ENCODE measurements at places on chromosomes 1 and 21.
A peak's percentile ranks its signal among the peaks of the same experiment; 100 is the strongest.

GRCh38 chr1:151976858-151977257, 16.8 kb downstream of the S100A10 start:
- no peak for DNase-seq

GRCh38 chr1:62285984-62286785, 33.0 kb downstream of the KANK4 start:
- peak; percentile 64 for DNase-seq

GRCh38 chr1:116817582-116818064, 63.4 kb downstream of the CD2 start:
- peak; percentile 33 for DNase-seq

DNA sequence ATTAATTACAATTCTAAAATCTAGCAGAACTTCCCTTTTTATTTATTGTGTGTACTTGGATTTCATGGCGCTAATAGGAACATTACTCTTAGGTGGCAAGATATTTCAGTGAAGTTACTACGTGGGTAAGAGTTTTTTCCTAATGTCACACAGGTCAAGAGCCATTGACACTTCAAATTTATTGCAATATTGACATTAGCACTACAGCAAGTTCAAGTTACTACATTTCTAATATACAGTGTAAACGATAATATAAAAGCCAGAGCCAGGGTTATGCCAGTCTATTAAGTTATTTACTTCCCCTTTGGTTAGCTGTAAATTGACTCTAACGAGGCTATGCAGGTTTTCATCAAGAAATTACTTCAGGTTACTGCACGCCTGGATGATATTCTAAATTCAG, 29.7 kb downstream of the CHODL start:
- DNase-seq: no peak

DNA sequence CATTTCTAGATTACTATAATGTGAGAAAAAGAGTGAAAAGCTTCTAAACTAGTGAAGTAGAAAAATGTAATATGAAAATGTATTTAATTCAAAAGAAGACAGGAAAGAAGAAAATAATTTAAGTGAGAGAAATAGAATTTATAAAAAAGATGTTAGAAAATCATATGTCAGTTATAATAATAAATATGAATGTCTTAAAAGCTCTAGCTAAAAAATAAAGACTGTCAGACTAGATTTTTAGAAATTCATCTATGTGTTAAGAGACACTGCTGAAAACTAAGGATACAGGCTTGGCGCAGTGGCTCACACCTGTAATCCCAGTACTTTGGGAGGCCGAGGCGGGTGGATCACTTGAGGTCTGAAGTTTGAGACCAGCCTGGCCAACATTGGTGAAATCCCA, 37.3 kb upstream of the VANGL1 start:
- no peak for DNase-seq

- no peak for DNase-seq
Observed at GRCh38 chr1:53819387-53819786, 18.7 kb downstream of the NDC1 start.

DNA sequence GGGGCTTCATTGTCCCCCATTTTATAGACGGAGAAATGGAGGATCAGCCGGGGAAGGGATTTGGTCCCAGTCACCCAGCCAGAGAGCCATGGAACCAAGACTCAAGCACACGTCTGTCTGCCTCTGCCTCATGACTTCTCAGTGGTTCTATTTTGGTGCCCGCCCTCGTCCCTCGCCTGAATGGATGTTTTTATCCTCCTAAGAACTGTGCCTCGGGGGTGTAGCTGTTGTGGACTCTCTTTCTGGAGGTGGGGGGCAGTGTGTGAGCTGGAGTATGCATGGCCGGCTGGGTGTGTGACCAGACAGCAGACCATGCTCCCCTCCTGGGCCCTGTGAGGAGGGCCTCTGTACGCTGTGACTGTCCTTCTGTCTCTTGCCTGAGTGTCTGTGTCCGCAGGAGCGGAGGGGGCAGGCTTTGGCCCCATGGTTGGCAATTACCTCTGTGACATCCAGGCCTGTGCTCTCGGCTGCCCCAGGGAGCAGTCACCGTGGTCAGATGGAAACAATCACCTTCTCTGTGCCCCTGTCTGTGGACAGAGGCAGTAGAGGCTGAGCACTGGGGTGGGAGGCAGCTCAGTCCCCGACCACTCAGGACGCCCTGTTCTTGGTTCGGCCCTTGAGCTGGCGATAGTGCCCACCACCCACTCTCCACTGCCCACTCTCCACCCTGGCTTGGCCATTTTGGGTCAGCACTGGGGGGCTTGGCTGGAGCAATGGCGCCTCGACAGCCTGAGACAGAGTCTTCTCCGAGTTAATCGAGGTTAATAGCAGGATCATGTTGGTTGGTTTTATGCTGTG, 20.4 kb downstream of the WNT4 start:
- no peak for DNase-seq

DNA sequence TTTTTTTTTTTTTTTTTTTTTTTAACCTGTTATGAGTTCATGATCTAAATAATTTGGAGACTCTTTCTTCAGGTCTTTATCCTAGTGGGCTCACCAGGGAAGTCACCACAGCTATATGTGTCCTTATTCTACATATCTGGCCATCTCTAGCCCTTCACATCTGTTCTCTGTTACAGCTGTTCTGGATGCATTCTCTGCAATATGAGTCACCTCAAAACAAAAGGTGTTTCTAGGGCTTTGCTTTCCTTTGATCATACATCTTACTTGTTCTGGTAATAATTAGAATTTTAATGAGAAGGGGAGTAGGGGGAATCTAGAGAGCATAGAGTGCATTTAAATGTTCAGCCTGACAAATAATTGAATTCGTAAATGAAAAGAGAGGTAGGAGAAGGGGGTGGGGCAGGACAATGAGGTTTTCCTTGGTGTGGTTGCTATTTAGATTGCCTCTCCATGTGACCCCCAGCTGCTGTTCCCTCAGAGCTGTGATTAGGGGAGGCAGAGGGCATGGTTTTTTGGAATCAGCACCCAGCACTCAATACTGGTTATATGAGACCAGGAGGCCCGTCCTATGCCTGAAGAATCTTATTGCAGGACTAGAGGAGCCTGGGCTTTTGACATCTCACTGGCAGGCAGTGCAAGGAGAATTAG, 8.0 kb downstream of the SYT6 start:
- DNase-seq: no peak

GRCh38 chr1:29682171-29682918, 446.0 kb downstream of the PTPRU start:
- DNase-seq: no peak

GRCh38 chr1:3954170-3955169, 54.4 kb upstream of the C1orf174 start:
- peak; percentile 65 for DNase-seq

- DNase-seq: no peak
Observed at GRCh38 chr1:238664139-238664538, 722.2 kb upstream of the CHRM3 start.

- no peak for DNase-seq
Observed at GRCh38 chr1:96710708-96711477, 10.7 kb upstream of the PTBP2 start.

GRCh38 chr1:76048219-76048618, 26.3 kb upstream of the ST6GALNAC3 start:
- DNase-seq: peak; percentile 27

DNA sequence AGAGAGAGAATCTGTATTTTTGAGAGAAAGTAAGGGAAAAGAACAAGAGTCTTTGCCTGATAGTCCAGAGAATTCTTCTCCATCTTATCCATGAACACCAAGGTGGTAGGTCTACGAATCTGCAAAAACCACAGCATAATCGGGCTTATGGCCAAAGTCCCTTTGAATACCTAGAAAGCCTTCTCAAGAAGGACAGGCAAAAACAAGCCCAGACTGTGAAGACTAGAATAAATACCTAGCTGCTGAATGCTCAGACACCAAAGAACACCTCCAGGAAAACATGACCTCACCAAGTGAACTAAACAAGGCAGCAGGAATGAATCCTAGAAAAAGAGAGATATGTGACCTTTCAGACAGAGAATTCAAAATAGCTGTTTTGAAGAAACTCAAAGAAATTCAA, 79.2 kb downstream of the HFM1 start:
- DNase-seq: no peak

DNA sequence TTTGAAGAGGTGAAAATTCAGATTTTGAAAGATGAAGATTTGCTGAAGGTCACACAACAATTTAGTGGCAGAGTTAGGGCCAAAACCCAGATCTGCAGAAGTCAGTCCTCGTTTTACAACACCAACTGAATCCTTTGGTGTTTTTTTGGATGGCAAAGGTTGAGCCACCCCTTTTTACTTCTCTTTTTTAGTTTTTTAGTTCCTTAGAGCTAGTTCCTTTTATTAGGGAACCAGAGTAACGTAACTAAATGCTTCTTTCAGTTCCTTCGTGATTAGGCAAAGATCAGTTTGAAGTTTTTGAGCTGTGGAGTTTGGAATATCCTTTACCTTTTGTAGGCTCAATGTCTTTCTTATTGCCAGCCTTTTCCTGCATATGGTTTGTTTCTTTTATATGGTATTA, 67.9 kb upstream of the ARID1A start:
- no peak for DNase-seq

DNA sequence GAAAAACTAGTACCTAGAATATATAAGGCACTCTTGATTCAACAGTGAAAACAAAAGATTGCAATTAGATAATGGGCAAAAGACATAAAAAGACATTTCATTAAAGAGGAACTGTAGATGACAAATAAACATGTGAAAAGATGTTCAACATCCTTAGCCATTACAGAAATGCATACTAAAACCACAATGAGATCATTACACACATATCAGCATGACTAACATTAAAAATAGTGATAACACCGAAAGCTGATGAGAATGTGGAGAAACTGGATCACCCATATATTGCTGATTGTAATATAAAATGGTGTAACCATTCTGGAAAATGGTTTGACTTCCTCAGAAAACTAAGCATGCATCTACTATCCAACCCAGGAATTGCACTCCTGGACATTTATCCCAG, 340.3 kb downstream of the SEC16B start:
- DNase-seq: no peak

GRCh38 chr1:236214761-236215160, 67.0 kb downstream of the ERO1B start:
- DNase-seq: no peak

DNA sequence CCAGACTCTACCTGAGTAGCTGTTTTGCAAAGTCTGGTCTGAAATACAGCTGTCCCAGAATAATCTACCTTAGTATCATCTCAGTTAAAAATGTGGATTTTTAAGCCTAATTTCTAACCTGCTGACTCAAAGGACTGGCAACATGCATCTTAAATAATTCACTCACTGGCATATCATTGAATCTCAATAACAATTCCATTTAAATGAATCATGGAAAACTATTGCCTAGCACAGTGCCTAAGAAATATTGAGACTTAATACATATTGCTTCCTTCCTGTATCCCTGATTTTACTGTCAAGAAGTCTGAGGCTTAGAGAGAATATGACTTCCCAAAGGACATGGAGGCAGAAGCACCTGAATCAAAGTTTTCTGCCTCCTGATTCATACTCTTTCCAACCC, 3.1 kb downstream of the CCDC190 start:
- no peak for DNase-seq

DNA sequence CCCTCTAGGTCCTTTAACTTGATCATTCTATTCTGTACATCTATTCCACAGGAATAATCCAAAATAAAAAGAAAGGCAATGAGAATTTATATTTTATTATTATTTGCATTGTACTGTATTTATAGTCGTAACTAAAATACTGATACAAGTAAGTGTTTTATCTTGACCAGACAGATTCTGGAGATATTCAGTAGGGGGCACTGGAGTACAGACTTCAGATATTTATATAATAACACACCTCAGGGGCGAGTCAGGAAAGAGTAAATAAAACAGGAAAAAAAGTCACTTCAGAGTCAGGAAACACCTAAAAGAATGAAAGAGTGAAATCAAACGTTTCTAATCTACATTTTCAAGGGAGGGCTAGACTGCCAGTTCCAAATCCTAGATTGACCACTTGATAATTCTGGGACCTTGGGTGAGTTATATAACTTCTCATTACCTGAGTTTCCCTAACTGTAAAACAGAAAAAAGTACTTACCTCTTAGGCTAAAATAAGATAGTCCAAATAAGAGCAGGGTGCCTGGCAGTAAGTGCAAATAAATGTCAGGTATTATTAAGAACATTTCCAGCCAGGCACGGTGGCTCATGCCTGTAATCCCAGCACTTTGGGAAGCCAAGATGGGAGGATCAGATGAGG, 31.1 kb upstream of the MTF1 start:
- peak; percentile 22 for DNase-seq

DNA sequence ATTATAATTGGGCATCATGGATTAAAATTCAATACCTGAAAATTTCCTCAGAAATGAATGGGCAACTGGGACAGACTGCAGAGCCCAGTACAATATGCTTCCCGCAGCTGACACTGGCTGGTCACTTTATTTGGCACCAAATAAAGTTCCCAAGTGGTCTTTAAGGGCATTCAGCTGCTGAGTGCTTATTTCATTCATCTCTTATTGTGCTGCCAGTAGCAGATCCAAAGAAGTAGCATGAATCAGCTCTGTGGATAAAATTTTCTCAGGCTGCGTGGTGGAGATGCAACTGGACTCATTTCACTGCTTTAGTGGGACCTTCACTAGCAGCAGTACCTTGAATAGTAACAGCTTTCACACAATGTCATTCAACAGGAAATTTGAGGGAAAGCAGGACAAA, 226.3 kb upstream of the ADGRL2 start:
- no peak for DNase-seq
